ENCODE measurements at places on chromosomes 12 and 14.

DNA sequence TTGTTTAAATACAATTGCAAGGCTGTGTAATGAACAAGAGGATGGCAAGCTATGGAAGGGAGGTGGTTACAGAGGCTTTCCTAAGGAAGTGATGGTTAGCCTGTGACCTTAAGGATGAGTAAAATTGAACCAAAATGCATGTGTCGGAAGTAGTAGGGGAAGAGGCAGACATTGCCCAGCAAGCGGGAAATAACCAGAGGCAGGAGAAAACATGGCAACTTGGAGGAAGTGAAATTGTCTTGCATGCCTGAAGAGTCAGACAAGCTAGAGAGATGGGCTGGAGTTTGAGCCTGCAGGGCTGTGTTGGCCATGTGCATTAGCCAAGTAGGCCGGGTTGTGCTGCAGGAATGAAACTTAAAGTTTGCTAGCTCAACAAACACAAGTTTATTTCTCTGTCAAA is 96.2 kb downstream of the BTG1 start:
- DNase-seq = no peak

DNA sequence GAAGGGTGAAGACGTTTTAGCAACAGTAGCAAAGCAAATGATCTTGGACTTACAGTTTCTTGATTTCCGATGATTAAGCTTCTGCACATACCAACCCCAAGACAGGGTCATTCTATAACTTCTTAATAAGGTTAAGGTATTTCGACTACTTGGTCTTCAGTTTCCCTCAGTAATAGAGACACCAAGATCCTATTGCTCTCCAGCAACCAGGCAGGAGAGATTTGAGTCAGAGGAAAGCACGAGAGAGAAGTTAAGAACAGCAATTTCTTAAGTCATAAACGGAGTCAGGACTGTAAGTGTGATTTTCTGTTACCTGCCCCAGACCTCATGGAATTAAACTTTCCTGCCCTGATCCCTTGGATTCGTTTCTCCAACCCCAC is 215.6 kb downstream of the TTC8 start:
- no peak for DNase-seq

DNA sequence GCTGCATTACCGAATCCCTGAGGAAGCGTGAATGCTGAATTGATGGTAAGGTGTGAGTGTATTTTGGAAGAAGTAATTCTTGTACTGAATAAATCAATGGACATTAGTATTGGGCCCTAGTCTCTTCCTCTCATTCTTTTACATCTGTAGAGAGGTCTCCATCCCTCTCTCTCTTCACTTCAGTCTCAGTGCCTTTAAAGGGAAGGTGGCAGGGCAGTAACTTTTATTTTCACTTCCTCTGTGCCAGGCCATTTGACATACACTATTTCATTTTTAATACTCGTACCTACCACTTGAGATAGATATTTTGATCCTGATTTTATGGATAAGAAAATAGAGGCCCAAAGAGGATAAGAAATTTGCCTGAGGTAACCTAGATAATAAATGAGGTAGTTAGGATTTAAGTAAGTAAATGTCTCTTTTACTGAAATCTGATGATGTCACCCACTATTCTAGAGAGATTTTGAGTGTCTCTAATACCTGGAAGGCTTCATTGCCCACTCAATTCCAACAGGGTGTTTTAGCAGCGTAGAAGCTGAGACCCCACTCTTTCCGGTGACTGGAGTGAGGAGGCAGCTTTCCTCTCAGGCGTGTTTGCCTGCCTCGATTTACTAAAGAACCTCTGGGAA is 177.9 kb upstream of the PRICKLE1 start:
- DNase-seq = no peak

DNA sequence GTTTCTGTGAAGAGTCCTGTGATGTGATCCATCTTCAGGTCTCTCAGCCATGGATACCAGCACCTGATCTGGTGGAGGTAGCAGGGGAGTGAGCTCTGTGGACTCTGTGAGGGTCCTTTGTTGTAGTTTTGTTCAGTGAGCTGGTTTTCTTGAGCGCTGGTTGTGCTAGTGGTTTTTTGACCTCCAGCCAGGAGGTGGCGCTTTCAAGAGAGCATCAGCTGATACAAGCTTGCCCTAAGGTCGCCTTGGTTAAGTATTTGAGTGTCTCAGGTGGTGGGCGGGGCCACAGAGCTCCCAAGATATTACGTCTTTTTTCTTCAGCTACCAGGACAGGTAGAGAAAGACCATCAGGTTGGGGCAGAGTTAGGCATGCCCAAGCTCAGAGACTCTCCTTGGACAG is 139.7 kb downstream of the TTLL5 start:
- no peak for DNase-seq

DNA sequence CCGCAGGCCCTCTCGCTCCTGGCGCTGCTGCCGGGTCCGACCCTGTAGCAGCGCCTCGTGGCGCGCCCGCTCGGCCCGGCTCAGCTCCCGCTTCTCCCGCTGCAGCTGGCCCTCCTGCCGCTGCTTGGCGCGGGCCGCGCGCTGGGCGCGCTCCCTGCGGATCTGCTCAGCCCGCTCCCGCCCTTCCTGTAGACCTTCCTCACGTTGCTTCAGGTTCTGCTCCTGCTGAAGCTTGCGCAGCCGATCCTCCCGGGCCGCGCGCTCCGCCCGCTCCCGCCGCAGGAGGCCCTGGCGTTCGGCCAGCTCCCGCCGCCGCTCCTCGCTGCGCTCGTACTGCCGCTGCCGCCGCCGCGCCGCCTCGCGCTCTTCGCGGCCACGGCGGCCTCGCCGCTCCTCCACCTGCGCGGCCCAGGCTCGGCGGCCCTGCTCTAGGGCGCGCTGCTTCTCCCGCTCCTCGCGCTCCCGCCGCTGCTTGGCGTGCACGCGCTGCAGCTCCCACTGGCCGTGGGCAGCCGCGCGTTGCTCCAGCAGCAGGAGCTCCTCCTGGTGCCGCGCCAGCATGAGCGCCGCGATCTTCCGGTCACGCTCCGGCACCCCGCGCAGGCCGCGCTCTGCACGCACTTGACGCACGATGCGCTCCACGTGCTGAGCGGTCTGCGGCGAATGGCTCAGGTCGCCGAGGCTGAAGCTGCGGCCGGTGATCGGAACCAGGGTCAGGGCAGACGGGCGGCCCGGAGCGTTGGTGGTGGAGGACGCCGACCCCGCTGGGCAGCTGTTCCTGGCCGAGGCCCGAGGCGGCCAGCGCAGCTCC is 2.4 kb downstream of the CCDC177 start:
- DNase-seq = no peak

GRCh38 chr12:112168561-112168971 is 43.2 kb downstream of the TRAFD1 start:
- DNase-seq = no peak

GRCh38 chr14:33726685-33727084 is 224.2 kb downstream of the EGLN3 start:
- no peak for DNase-seq
